ENCODE measurements at places on chromosomes 4 and X.

DNA sequence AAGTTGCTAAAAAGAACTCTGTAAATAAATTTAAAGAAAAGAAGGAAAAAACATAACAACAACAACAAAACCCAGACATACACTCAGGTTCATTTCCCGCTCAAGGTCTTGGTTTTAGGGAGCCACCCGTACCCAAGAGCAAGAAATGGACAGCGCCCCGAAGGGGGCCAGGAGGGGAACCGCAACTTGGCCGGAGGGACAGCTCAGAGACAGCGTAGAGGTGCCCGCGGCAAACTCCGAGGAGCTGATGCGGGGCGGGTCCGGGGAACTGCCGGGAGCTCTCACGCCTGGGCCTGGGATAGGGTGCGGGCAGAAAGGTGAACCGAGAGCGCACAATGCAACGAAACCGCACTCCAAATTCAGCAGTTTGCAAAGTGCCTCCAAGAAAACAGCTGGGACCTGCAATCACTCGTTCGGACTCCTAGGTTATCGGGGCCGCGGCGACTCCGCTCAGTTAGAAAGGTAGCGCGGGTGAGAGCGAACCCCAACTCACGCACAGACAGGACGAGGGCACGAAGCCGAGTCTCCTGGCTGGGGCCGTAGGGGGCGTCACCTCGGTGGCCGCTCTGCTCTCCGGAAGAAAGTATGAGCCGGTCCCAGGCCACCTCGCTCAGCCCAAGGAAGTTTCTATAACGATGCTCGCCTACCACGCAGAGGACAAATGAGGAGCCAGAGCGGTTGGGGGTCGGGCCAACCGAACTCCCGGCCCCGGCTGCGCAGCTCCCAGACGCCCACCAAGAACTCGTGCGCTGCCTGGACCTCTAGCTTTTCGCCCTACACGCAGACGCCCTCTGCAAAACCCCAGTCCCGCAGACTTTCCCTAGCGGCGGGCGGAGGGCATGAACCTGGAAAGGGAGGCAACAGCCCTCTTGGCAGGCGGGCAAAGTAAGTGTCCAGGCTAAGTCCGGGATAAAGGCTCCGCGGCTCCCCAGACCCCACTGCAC is 1.4 kb downstream of the NDNF start:
- DNase-seq: no peak

DNA sequence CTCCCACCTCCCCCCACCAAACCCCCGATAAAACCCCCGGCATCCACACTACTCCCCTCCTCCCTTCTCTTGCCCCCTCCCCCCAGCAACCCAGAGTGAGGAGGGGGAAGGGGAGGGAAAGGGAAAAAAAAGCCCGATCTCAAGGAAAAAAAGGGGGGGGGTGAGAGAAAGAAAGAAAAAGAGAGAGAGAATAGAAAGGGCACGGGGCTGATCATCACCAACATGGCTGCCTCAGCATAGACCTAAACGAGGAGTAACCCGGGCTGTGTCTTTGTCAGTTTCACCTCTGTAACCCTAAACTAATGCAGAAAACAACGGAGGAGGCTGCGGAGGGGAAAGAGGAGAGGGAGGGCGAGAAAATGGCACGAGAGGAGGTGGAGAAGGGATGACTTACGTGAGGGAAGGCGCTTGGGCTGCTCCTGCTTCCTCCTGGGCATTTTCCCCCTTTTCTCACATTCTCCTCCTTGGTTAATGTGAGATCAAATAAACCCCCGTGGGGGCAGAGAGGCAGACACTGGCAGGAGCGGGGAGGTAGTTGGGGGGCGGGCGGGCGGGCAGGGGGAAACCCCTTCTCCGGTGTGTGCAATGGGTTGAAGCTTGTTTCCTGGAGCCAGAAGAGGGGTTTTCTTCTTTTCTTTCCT is 532 bp downstream of the ZNF827 start:
- no peak for DNase-seq

DNA sequence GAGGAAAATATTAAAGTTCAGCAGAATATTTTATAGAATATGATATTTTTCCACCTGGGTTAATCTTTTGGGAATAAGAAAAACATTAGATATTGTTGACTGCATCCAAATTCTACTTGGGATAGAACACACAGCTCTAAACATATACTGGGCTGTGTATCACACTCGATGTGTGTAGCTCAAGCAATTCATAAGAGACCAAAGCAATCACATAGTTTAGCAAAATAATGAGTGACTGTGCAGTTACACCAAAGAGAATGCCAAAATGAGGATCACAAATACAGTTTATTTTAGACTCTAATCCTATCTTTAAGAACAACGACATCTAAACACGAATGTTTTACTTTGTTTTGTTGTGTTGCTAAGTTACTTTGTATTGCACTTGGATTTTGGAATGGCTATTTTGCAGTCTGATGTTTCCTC is 101.2 kb downstream of the CBR4 start:
- DNase-seq: no peak

- no peak for DNase-seq
Measured at GRCh38 chrX:39758791-39759525, 338.8 kb downstream of the BCOR start.

DNA sequence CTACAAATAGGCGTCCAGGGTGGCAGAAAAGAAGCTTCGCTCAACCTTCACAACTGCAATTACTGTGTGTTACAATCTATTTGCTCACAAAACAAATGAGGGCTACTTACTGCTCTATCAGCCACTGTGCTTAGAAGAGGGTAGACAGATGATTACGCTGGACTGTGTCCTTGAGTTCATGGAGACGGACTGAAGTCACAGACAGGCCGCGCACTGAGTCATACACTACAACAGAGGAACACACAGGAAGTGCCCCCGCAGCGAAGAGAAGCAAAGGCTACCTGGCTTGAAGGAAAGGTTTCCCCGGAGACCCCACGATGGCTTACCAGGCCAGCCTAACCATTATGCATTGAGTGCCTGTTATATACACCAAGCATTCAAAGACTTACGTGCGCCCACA is 25.6 kb downstream of the FAT1 start:
- no peak for DNase-seq

DNA sequence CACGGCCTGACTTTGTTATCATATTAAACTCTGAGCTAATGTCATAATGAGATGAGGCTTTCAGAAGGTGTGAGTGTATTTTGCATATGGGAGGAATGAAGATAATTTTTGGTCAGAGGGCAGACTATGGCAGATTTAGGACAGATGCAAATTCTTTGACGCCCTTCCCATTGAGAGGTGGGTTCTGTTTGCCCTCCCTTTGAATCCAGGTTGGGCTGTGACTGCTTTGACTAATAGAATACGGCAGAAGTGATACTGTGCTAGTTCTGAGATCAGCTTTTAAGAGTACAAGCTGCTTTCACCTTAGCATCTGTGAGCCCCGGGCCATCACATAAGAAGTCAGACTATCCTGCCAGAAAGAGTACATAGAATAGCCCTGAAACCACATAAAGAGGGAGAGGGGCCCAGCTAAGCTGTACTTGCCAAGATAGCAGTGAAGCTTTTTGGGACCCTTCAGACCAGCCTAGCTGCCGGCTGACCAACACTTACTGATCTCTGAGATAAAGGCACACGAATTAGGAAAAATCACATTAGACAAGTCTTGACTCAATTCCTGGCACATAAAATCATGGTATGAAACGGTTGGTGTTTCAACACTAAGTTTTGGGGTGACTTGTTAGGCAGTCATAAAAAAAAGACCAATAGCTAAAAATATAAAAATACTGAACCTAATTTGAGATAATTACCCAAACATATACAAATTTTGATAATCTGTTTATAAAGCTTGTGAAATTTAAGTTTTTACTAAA is 166.7 kb upstream of the SH3RF1 start:
- DNase-seq: no peak

GRCh38 chr4:181193131-181193930 is 1049.9 kb upstream of the TENM3 start:
- no peak for DNase-seq

GRCh38 chr4:3303565-3303824 is 10.7 kb downstream of the RGS12 start:
- no peak for DNase-seq

DNA sequence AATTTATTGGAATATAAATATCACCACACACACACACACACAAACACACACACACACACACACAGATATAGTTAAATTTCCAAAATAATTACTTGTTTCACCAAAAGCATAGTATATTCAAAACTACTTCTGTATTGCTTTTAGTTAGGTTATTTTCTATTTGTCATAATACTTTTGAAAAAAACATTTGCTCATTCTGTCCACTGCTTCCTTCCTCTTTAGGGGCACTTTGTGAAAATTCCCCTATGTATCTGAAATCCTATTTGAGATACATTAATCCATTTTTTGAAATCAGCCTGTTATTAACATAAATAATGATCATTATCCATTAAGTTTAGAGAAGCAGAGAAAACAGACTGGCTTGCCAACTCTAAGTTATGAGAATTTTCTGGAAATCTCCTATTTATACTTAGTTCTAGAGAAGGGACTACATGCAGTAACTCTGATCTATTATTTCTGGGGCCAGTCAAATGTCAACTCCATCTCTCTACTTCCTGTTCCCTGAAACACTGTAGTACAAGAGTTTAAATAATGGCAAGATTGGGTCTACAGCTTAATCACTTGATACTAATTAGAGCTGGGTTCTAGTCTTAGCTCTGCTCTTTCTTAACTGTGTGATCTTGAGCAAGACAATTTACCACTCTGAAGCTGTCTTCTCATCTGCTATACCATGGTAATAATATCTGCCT is 54.4 kb upstream of the GPR174 start:
- no peak for DNase-seq
